ENCODE measurements at places on chromosomes 3 and 15.

GRCh38 chr3:17941766-17942165 is 199.3 kb upstream of the TBC1D5 start:
- no peak for DNase-seq

GRCh38 chr15:92605225-92605944 is 50.2 kb downstream of the FAM174B start:
- DNase-seq: no peak

GRCh38 chr3:168431491-168431890 is 335.8 kb upstream of the GOLIM4 start:
- DNase-seq: no peak

DNA sequence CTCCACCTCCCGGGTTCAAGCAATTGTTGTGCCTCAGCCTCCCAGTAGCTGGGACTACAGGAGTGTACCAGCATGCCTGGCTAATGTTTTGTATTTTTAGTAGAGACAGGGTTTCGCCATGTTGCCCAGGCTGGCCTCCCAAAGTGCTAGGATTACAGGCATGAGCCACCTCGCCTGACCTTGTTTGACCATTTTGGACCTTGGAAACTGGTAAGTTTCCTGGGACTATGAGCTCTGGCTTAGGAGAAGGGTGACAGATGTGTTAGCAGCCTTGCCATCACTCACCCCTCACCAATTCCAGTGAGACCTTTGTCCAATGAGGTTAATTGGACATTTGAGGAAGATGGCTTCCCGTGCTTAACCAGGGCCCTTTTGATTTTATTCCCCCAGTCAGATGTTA is 19.9 kb downstream of the DNASE1L3 start:
- DNase-seq: no peak

DNA sequence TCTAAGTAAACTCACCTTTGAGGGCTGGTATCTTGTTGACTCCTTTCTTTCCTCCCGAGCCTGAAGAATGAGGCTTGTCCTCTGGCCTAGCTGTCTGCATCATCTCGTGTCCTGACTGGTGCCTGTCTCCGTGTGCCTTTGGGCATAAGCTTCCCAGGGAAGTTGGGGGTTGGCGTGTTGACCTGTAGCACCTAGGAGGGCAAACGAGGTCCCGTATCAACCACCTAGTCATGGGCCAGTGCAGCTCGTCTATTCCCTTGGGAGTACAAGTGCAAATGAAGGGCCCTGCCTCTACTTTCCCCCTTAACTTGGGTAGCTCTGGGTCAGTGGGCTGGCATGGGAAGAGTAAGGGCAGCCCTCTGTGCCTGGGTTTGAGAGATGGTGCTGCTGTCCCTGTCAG is 8.7 kb downstream of the TEX264 start:
- no peak for DNase-seq

- no peak for DNase-seq
Observed at GRCh38 chr3:40128166-40128565, 181.3 kb upstream of the EIF1B start.

DNA sequence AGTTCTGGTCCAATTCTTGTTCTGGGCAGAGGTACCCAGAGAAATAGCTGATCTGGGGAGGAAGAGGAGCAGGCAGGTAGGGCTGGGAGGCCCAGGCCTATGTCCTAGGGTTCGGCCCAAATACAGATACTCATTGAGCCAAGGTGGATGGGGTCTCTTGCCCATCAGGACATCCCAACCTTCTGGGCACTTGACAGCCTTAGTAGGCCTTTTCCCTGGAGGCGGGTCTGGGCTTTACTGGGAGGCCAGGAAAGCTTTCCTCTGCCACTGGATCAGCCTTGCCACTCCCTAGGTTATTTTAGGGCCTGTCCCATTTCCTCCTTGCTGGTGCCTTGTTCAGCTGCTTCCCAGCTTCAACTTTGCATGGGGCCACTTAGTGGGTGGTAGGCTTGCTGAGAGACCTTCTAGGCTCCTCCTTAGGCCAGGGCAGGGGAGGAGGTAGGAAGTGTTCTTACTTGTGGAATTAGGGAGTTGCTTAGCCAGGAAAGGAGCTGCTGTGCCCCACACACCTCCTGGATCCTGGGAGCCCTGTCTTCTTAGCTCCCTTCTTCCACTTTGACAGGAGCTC is 9.7 kb downstream of the TEX264 start:
- no peak for DNase-seq

- no peak for DNase-seq
Observed at GRCh38 chr3:13015286-13016082, 57.7 kb downstream of the IQSEC1 start.

DNA sequence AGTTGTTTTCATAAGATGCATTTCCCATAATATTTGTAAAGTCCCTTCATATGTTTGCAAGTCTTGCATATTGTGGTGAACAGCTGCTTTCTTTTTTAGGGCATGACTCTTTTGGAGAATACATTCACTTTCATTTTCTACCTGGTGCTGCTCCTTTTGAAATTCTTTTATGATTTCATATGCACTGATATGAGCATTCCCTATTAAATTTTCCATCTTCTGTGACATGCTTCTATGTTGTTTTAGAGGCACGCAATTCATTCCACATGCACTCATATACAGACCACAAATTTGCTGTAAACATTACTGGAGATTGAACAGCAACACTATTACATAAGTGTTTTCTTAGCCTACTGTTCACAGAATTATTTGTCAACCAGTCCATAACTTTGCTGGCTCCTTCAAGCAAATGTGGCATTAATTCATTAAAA is 92.8 kb upstream of the TNFSF10 start:
- DNase-seq: no peak

- no peak for DNase-seq
Observed at GRCh38 chr15:79978655-79979514, 7.9 kb upstream of the BCL2A1 start.

- DNase-seq: no peak
Observed at GRCh38 chr3:54421943-54422342, 299.6 kb downstream of the CACNA2D3 start.

- DNase-seq: no peak
Observed at GRCh38 chr15:91769894-91770293, 83.6 kb upstream of the SLCO3A1 start.

- DNase-seq: no peak
Observed at GRCh38 chr15:101457696-101458095, 31.8 kb downstream of the PCSK6 start.

DNA sequence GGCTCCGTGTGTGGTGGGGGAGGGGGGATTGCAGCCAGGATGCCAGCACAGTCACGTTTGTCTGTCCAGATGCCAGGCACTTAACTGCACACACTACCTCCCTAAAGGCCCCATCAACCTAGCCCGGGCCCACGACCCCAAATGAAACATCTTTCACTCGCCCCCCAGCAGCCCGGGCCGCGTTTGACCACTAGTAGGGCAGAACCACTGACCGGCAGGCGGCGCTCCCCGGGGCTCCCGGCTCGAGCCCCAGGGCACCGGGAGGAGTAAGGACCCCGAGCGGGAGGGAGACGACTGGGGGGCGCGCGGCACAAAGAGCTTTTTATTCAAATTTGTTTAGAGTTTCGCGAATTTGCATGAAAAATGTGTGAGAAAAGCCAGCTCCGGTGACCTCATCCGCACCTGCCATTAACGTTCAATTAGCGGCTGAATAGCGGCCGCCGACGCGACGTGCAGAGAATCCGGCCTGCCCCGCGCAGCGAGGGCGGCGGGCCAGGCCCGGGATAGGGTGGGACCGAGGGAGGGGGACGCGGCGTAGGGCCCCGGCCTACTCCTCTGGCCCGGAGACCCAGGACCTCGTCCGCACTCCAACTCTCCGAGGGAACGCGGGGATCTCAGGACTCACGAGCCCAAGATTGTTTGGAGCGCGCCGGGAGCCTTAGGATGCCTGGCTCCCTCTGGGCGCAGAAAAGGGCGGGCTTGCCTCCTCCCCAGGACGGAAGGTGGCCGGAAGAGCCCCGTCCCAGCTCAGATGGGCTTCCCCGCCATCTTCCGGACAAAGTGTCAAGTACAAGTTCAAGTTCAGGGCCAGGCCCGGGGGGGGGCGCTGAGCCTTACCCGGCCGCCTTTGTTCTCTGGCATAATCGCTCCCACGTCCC is 64.9 kb upstream of the POLG start:
- no peak for DNase-seq

DNA sequence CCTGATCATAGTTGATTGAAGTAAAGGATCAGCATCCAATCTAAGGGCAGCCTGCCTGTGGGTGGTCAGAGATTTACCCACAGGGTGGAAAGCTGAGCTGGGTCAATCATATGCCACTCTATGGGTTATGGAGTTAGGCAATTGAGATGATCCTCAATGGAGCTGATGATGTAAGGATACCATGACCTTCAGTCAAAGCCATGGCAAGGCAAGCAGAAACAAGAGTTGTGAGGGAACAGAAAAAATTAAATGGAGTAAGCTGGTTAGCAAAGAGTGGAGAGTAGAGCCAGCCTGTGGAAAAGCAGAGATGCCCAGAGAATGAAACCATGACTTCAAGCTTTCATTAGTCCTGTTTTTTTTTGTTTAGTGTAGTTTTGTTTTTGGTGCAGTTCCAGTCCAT is 5.7 kb upstream of the IQGAP1 start:
- no peak for DNase-seq

- no peak for DNase-seq
Observed at GRCh38 chr3:72657666-72658065, 190.6 kb downstream of the SHQ1 start.

DNA sequence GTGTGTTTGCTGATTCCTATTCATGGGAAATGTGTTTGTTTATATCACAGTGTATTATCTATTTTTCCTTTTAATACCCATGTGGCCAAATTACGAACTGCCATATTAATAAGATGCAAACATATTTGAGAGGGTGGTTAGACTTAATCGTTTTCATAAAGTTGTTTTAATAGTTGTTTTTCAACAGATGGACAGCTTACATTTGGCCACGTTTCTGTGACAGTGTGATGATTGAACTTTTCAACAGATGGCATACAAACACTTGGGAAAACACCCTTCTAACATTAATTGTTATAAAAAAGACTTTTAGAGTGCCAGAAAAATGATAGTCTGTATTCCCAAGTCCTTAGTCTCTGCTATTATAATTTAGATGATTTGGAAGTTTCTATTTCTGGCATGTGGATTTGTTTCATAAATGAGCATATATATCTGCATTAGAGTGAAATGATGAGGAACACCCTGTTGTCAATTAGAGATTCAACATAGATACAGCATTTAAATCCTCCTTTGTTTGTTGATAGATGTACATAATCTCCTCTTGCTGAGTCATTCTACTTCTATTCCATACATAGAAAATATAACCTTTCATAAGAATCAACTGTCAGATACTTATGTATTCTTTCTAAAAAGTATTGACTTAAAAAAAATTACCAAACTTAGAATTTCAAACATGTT is 13.1 kb downstream of the PLAAT1 start:
- no peak for DNase-seq

- DNase-seq: no peak
Observed at GRCh38 chr15:82677720-82678323, 30.7 kb upstream of the CPEB1 start.

- DNase-seq: no peak
Observed at GRCh38 chr3:63613561-63613960, 38.9 kb upstream of the SNTN start.

GRCh38 chr15:95127356-95127755 is 896.0 kb downstream of the MCTP2 start:
- DNase-seq: no peak

- no peak for DNase-seq
Observed at GRCh38 chr3:133572158-133573053, 1.1 kb upstream of the CDV3 start.

DNA sequence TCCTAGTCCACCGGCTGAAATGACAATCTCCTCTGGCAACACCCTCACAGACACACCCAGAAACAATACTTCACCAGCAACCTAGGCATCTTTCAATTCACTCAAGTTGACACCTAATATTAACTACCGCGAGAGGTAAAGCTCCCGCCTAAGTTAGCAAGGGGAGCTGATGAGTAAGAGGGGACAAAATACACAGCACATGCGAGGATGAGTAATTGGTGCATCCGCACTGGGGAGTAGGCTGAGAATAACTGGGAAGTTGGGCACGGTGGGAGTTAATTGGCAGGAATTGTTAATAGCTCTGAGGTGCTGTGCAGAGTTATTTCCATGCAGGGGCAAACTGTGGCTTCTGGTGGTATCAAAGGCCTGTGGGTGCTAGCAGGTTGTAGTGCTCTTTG is 14.5 kb upstream of the PLD1 start:
- no peak for DNase-seq

DNA sequence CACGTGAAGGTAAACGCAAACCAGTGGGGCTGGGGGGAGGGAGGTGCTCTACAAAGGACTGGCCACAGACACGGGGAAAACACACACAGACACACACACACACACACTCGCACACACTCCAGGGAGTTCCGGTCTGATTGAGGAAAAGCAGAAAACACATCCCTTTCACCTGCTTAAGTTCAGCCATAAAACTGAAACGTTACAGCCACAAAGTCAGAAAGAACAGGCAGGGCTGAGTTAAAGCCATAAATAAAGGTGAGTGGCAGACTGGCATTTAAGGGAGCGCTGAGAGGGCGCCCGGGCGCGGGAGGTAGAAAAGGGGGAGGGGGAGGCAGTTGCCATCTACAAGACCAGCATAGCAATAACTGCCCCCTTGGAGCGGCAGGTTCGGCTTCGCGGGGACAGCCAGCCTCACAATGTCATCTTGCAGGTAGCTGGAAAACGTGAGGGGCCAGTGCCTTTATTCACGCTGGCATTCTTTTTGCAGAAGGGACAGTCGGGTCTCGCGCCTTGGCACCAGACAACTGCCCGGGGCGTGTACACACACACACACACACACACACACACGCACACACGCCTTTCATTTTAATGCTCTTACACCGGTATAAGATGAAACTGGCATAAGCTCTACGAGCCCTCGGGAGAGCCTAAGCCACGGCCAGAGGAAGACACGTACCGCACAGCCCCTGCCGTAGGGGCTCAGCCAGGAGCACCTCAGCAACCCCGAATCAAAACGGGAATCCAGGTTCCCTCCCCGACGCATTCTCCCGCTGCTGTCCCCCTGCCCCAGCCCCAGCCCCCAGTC is 866 bp downstream of the TNIK start:
- no peak for DNase-seq

DNA sequence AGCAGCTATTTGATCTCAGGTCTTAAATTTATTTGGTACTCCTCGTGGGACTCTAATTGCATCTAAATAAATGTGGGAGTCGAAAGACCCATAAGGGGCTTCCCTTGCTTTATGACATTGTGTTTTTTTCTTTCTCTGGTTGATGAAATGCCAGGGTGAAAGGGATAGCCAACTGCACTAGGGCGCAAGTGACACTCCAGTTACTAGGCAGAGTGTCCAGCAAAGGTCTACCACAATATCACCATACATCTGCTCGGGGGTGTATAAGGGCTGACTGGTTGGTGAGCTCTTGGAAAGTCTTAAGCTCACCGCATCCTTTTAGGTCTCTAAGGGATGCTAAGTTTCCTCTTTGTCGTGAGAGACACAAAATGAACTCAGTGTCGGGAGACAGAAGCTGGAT is 54.0 kb downstream of the PGBD4 start:
- no peak for DNase-seq

DNA sequence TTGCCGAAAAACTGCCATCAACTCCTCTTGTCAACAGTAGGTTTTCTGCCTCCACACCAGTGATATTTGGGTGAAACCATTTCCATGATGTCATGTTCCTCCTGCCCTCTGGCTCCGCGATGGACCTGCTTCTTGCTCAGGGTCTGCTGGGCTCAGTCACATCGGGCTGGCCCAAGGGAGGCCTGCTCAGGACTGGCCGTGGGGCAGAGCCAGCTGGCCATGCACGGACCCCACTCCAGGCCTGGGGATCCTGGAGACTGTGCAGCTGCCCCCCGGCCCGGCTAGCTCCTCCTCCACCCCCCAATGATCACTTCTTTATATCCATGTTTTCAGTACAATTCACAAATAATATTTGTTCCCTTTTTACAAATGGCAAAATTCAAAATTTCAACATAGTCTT is 270.3 kb upstream of the CCDC54 start:
- no peak for DNase-seq

- no peak for DNase-seq
Observed at GRCh38 chr15:27486051-27486450, 515.1 kb downstream of the GABRG3 start.

Measured in 8988T (cell line).